Occipital lobe (tissue), 3 donors: ENCODE measurements at places on chromosomes 7 and 10. TPM values are rescaled to one million over a fixed set of nuclear protein-coding genes. Genes with fewer than 3 reads are reported as not detected.

DNA sequence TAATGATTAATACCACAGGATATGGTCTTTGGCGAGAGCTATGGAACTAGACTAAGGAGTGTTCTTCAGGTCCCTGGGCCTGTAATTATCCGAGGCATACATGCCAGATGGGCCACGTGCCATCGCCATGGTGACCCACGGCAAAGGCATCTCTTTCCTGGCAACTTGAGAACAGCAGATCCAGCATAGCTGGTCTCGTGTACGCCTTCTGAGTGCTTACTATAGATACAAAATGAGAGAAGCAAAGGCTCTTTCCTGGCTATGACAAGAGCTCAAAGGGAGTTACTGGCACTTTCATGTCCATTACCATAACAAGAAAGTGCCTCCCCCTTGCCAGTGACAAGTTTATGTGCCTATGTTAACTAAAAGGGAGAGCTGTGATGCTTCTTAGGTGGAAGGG, 26.0 kb upstream of the GLI3 start:
- DNase-seq = no peak

DNA sequence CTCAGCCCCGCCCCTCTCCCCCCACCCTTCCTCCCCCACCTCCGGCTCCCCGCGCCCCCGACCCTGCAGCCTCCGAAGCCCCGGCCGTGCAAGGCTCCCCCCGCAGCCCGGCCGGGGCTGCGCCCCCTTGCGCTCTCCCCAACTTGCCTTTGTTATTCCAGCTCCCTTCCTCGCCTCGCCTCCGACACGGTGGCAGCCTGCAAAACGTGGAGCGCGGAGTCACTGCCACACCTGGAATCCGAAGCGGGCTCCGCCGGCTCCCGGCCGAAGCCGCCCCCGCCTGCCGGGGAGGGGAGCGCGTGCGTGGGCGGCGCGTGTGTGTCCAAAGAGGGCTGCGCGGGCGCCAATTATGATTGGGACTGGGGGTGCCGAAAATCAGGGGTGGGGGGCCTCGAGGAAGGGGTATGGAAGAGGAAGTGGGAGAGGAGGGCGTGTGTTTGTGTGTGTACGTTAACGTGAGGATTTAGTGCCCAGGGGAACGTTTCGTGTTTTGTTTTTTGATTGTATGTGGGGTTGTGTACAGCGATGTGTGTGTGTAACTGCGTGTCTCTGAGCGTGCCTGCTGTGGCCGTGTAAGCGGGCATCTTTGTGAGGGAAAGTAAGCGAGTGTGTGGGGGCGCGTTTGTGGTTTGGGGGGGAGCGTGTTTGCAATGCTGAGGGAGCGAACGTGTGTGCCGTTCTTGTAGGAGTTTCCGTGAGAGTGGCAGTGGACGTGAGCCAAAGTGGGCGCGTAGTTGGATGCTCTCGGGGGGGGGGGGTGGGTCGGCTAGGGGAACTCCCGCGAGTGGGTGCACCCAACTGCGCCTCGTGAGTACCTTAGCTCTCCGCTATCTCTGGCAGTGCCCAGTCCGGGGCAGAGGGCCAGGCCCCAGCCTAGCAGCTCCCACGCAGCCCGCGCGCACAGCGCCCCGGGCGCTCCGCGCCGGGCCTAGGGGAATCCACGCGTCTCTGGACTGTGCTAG, 1.2 kb upstream of the ZMIZ1 start:
- DNase-seq = peak; percentile 84

DNA sequence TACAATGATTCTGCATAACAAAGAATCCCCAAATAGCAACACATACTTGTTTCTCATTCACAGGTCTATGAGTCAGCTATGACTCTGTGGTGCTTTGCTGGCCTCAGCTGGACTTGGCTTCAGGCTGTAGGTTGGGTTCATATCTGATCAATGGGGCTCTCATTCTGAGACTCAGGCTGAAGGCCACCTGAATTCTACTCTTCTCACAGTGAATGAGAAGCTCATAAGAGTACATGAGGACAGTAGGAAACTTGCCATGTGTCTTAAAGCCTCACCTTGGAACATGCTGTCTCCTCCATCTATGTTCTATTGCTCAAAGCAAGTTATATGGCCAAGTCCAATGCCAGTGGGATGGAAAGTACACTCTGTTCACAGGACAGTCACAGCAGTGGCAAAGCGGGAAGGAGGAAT, 292.9 kb downstream of the BMPER start:
- no peak for DNase-seq

GRCh38 chr10:77698267-77698931, 60.8 kb upstream of the KCNMA1 start:
- DNase-seq = no peak

GRCh38 chr7:75995052-75995471, 667 bp upstream of the TMEM120A start:
- DNase-seq = no peak

Gene FKBP6
- not detected for total RNA-seq

Gene METTL27
- total RNA-seq = 0.78 TPM

Gene DNAJB6
- 179 TPM for total RNA-seq

- no peak for DNase-seq
Observed at GRCh38 chr10:29158066-29158465, 130.8 kb upstream of the LYZL1 start.

Gene ST7
- total RNA-seq = 72.4 TPM

- no peak for DNase-seq
Observed at GRCh38 chr7:77738871-77739270, 42.6 kb downstream of the RSBN1L start.

Gene PTN
- total RNA-seq = 182 TPM

DNA sequence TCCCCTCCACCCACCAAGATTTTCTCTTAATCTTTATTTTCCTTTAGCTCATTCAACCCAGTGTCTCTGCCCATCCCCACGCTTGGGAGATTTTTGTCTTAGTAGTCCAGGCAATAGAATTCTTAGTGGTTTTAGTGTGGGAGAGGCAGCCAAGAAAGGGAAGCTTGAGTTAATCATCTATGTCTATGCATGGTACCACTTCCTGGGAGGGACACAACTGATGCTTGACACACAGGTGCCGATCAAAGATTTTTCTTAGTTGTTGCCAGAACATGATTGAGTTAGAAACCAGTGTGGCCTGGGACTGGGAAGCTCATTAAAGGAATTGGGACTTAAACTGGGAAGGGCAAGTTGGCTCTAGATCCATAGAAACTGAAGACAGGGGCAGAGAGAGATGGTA, 3.1 kb downstream of the STRA8 start:
- no peak for DNase-seq

Gene GDF10
- total RNA-seq = 3.1 TPM

- no peak for DNase-seq
Observed at GRCh38 chr7:55440040-55440690, 75.0 kb downstream of the LANCL2 start.

Gene VWDE
- 1.4 TPM for total RNA-seq

DNA sequence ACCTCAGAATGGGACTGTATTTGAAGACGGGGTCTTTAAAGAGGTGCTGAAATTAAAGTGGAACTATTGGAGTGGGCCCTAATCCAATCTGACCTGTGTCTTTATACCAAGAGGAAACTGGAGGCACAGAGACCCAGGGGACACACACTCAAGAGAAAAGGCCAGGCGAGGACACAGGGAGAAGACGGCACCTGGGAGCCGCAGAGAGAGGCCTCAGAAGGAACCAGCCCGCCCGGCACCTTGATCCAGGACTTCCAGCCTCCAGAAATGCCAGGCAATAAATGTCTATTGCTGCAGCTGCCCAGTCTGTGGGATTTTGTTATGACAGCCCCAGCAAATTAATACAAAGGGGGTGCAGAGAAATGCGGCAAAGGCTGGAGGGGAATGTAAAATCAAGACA, 10.5 kb downstream of the CARD11 start:
- DNase-seq = no peak

DNA sequence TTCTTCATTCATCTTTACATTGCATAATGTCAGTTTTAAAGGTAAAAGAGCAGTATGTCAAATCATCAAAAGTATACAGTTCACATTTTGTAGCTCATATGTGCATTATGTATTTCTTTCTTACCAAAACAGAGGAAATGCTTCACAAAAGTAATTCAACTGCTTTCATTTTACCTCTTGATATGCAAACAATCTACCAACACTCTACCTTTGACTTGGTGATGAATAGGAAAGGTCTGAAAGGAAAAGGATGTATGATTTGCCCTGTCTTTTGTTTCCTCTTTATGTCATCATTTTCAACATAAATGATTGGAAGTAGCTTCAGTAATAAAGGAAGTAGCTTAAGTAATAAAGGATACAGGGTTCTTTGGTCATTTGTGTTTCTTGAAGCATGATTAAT, 846.7 kb downstream of the NXPH1 start:
- no peak for DNase-seq

Gene CUBN
- 2.3 TPM for total RNA-seq

Gene PDK4
- 11.7 TPM for total RNA-seq

- DNase-seq = no peak
Observed at GRCh38 chr7:41024126-41024525, 678.8 kb downstream of the INHBA start.
